ENCODE measurements at places on chromosomes 16 and 17. TPM values are rescaled to one million over a fixed set of nuclear protein-coding genes. Genes with fewer than 3 reads are reported as not detected.

Gene FKBP10
- polyA plus RNA-seq, result 0.38 TPM

Gene ZCCHC14
- polyA plus RNA-seq, result 3.9 TPM

Gene SLC35G6
- not detected for polyA plus RNA-seq

Gene SLFN14
- not detected for polyA plus RNA-seq

Gene GPR139
- polyA plus RNA-seq, result not detected

Gene CD300E
- polyA plus RNA-seq, result not detected

Gene TNFRSF17
- polyA plus RNA-seq, result 0.13 TPM

Gene HOXB13
- not detected for polyA plus RNA-seq

Gene ABI3
- polyA plus RNA-seq, result not detected

Gene SYCE1L
- polyA plus RNA-seq, result 0.24 TPM

Gene TMEM204
- polyA plus RNA-seq, result 1.0 TPM

Gene RNF112
- polyA plus RNA-seq, result 0.05 TPM

Gene ABCC12
- polyA plus RNA-seq, result not detected

Gene SPEM3
- not detected for polyA plus RNA-seq

Gene CES1
- polyA plus RNA-seq, result 0.11 TPM

Gene VAMP2
- 9.8 TPM for polyA plus RNA-seq

Gene TAC4
- polyA plus RNA-seq, result not detected

Gene KRT33A
- polyA plus RNA-seq, result not detected

Gene GNGT2
- not detected for polyA plus RNA-seq

Gene GRAP
- 0.02 TPM for polyA plus RNA-seq

Gene TP53TG3C
- not detected for polyA plus RNA-seq

Gene CCL4L2
- not detected for polyA plus RNA-seq

Gene PRAC1
- polyA plus RNA-seq, result not detected

Gene KRTAP4-6
- not detected for polyA plus RNA-seq

Gene TP53TG3
- not detected for polyA plus RNA-seq

Gene CCL5
- polyA plus RNA-seq, result 0.37 TPM

Gene TSPOAP1
- polyA plus RNA-seq, result 0.04 TPM

Gene DBF4B
- polyA plus RNA-seq, result 5.2 TPM

Gene TVP23A
- polyA plus RNA-seq, result not detected

Gene EFCAB5
- 0.08 TPM for polyA plus RNA-seq

Gene DHX58
- polyA plus RNA-seq, result 8.8 TPM

Gene HNF1B
- not detected for polyA plus RNA-seq

Gene CLDN9
- not detected for polyA plus RNA-seq

Gene WNK4
- polyA plus RNA-seq, result 0.10 TPM

Gene LRRC3C
- not detected for polyA plus RNA-seq

Gene SLC9A5
- 0.62 TPM for polyA plus RNA-seq

Gene EMC6
- polyA plus RNA-seq, result 36.6 TPM

Gene SPN
- polyA plus RNA-seq, result 0.07 TPM

Gene CCL7
- polyA plus RNA-seq, result not detected

Gene FBXL19
- polyA plus RNA-seq, result 15.0 TPM

Gene MYL4
- polyA plus RNA-seq, result not detected

Gene CCL8
- not detected for polyA plus RNA-seq
